MV-4-11 (cell line): ENCODE measurements at places on chromosomes 3 and 15.

DNA sequence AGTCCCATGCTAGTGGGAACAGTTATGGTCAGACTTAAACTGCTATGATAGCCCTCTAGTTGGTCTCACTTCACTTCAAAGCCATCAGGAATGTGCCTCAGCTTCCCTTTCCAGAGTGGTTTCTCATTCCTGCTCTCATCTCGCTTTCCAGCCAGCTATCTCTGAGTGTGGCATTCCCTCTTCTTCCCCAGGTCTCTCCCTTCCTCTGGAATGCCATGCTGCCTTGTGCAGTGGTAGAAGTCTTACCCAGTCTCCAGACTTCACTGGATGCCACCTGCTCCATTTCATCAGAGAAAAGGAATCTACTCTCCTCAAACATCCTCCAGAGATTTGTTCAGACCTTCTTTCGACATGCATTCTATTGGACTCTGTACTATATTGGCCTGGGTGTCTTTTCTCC, 83.0 kb downstream of the AGBL1 start:
- no peak for DNase-seq

GRCh38 chr3:3109407-3110298, 521 bp downstream of the IL5RA start:
- no peak for DNase-seq

DNA sequence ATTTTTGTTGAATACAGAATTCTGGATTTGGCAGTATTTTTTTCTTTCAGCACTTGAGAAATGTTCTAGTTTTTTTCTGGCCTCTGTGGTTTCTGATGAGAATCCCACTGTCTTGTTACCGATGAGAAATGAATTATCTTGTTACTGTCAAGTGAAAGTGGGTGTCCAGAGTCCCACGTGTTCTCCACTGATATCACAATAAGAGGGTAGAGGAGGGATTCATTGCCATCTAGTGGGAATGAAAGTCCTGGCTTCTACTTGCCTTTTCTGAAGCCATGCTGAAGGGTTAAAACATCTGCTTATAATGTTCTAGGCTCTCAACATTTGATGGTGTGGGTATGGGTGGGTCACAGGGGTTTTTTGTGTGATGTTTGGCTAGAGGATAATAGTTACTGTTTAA, 66.1 kb downstream of the SEC22A start:
- DNase-seq = no peak

DNA sequence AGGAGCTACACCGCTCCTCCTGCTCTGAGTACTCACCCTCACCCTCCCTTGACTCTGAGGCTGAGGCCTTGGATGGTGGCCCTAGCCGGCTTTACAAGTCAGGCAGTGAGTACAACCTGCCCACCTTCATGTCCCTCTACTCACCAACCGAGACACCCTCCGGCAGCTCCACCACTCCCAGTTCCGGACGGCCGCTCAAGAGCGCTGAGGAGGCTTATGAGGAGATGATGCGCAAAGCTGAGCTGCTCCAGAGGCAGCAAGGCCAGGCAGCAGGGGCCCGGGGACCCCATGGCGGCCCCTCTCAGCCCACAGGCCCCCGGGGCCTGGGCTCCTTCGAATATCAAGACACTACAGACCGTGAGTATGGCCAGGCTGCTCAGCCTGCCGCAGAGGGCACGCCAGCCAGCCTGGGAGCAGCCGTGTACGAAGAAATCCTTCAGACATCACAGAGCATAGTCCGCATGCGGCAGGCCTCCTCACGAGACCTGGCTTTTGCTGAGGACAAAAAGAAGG, 21.2 kb upstream of the APEH start:
- DNase-seq = no peak

DNA sequence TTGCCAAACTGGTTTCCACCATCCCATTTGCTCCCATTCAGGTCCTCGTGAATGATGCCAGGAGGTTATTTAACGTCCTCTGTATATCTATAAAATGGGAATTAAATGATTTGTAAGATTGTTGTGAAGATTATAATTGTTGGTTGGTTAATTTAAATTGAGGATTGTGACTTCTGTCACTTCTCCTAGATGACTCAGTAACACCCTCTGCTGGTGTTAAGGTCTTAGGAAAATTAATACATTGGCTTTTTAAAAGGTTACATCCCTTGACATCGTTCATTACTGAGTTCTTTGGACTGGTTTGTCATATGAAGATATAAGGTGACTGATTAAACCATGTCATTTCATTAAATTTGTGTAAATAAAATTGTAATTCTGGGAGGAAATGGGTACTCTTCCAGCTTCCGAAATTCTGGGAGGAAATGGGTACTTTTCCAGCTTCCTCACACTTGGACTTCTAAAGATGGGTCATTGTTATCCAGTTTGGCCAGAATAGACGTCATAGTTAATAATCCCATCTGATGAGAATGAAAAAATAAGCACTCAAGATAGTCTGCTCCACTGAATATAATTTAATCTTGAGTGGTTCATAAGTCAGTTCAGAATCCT, 33.3 kb upstream of the PAQR5 start:
- peak; percentile 40 for DNase-seq

DNA sequence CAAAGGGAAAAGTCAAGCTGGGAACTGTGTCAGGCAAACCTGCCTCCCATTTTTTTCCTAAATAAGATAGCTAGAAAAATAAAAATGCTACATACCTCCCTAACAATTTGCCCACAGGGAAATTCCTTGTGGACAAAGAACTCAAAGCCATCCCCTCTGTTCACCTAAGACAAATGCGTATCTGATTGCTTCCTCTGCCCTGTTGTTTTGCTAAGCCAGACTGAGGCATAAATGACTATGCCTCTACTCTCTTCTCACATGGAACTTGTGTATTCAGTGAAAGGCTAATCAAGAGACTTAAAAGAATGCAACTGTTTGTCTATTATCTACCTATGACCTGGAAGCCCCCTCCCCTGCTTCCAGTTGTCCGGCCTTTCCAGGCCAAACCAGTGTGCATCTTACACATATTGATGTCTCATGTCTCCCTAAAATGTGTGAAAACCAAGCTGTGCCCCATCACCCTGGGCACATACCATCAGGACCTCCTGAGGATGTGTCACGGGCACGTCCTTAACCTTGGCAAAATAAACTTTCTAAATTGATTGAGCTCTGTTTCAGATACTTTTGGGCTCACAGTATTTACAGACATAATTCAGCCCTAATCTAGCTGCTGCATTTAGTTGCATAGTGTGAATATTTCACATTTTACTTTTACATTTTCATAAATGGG, 15.8 kb downstream of the CHD2 start:
- DNase-seq = no peak

GRCh38 chr15:92576597-92577200, 78.9 kb downstream of the FAM174B start:
- DNase-seq = no peak

DNA sequence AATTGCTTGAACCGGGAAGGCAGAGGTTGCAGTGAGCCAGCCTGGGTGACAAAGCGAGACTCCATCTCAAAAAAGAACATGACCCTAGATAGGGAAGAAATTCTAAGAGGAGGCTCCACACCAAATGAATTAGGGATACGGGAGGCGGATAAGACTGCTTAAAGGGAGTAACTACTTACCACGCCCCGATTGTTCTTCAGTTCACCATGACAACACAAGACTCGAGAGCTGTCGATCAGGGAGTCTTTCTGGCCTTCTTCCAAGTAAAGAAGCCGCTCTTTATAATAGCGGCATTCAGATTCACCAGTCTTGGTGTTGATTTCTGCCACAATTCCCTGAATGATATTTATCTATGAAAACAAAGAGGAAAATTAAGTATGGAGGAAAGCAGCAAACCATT, 53.9 kb upstream of the TASOR start:
- DNase-seq = no peak

DNA sequence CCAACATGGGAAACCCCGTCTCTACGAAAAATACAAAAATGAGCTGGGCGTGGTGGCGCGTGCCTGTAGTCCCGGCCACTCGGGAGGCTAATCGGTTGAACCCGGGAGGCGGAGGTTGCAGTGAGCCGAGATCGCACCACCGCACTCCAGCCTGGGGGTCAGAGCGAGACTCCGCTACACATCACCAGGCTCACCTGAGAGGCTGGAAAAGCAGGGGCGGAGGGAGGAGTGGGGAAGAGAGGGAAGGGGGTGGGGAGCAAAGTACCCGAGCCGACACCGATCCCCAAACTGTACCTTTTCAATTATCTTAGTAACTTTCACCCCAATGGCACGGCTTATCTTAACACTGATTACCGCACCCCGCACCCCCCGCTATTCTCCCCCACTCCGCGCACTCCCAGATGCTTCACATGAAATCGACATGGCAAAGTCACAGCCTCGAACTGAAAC, 46.4 kb upstream of the SYNM start:
- no peak for DNase-seq

GRCh38 chr15:91873138-91873536, 19.6 kb downstream of the SLCO3A1 start:
- peak; percentile 8 for DNase-seq

DNA sequence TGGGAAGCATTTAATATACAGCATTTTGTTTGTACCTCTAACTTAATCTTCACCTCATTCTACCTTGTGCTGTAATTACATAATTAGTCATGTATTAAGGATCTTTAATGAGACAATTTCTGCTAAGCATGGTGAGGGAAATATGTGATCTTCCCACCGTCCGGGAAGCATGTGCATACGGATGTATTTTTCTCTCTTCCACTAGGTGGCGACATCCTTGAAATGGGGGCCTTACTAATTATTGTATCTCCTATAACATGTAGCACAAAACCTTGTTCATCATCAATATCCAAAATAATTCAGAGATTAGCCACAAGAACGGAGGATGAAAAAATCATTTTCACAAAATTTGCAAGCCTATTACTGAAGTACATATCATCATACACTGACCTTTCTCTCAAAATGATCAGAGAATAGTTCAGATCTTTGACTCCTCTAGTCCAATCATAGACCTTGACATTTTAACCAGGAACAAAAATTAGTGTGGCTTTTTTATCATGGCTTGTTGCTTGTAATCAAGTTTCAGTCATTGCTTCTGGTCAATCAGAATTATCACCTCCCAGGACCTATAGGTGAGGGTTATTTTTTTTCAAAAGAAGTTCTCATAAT, 148.9 kb upstream of the GBE1 start:
- peak; percentile 31 for DNase-seq

DNA sequence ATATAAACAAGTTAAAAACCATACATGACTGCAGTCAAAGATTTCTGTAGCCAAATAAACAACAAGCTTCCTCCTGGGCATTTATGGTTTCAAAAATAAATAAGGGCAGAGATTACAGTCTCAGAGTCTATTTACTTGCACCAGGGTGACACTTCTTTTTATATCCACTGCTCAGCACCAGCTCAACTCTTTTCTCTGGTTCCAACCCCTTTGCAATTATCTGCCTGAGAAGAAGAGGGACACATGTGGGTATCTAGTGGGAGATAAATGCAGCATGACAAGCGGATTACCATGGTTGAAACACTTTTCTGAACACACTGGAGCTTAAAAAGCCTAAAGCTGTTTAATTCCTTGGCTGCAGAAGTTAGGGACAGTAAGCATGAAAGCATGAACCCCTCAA, 311.5 kb downstream of the CNTN3 start:
- DNase-seq = no peak

DNA sequence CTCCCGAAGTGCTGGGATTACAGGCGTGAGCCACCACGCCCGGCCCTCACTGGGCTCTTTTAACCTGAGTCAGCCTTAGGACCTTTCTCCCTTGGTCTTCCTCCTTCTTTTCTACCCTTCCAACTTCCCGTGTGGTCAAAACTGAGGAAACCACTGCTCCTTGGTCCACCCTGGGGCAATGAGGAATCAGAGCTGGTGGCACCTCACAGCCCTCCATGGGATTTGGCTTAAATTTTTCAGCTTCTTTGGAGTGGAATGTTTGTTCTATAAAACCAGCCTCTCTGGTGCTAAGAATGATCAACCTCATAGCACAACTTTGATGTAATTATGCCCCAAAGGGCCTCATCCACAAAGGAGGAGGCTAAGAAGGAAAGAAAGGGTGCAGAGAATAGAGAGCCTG, 76.6 kb upstream of the CFAP20DC start:
- no peak for DNase-seq

DNA sequence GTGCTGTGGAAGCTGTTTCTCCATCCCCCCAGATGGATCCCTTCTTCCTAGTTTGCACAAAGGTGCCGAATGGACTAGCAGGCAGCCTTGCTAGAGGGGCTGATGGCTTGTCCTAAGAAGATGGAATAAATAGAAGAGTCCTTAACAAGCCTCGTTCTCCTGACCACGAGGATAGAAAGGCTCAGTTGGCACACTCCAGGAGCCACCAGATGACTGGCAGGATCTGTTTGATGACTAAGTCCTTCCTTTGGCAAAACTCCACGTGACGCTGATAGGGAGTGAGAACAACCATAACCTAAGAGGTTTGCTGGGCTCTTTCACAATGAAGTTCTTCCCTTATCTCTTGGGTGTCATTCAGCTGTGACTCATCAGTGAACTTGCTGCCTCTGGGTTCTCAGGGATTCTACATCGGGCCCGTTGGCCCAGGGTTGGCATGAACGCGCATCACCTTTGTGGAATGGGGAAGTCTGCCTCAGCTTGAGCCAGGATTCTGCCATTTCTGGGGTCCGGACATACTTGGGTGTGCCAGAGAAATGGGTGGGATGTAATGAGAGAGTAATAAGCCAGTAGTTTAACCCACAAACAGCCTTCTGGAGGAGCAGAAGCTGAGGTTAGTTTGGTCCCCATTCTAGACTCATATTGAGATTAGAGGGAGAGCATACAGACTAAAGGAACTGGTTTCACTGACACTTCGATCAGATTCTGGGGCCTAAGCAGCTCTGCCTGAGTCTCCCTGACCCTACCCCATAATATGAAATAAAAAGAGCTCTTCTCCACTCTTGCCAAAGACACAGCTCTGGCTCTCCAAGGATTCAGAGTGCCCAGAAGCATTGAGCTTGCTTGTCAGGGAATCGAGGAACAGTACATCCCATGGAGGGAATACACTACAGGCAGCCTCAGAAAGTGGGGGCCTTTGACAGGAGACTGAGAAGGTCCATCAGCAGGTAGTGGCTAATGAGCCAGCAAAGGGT, 2.0 kb upstream of the MELTF start:
- no peak for DNase-seq

DNA sequence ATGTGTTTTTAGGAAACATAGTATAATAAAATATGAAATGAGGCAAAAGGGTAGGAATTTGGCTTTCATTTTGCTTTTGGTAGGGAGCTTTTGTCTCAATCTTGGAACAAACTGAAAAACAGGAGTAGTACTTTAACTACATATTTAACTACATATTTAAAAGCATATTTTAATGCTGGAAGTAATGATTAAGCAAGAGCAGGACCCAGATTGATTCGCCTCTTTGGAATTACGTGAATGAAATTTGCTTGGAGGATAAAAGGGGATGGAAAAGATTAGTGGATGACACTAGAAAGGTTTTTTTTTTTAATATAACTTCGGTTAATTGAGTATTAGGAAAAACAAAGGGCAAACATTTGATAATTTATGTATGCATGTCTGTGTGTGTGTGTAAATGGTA, 11.2 kb upstream of the TMEM212 start:
- no peak for DNase-seq
